ENCODE measurements at places on chromosomes 1 and 21. TPM values are rescaled to one million over a fixed set of nuclear protein-coding genes. Genes with fewer than 3 reads are reported as not detected.

SELE gene
- total RNA-seq: 5.4 TPM

NIT1 gene
- total RNA-seq: 34.7 TPM

ABCA4 gene
- total RNA-seq: 1.8 TPM

PLA2G2C gene
- not detected for total RNA-seq

RXFP4 gene
- total RNA-seq: not detected

HSF2BP gene
- 2.0 TPM for total RNA-seq

CERS2 gene
- total RNA-seq: 138 TPM

TSPAN1 gene
- total RNA-seq: 144 TPM

DSCAM gene
- total RNA-seq: not detected

KRTAP10-4 gene
- total RNA-seq: not detected

NR0B2 gene
- not detected for total RNA-seq

Data from ureter (tissue), 1 donor.